NCI-H345 (cell line): ENCODE measurements at places on chromosomes 5 and 9.
A peak's percentile ranks its signal among the peaks of the same experiment; 100 is the strongest.

DNA sequence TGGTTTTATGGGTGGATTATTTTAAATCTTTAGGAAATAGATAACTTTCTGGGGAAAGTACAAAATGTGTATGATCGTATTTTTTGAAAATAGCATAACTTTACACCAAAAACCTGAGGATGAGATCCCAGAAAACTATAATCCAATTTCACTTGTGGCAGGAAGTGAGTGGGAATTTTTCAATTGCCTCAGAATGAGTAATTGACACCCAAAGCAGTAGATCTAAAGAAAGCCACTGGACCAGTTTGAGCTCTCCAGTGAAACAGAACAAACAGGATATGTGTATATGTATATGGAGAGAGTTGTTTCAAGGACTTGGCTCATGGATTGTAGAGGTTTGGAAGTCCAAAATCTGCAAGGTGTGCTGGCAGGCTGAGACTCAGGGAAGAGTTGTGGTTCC, 109.2 kb upstream of the SHB start:
- peak; percentile 14 for DNase-seq

GRCh38 chr9:133589454-133590227, 19.5 kb downstream of the FAM163B start:
- DNase-seq = peak; percentile 12

GRCh38 chr9:69535286-69535832, 136.8 kb downstream of the APBA1 start:
- DNase-seq = no peak

DNA sequence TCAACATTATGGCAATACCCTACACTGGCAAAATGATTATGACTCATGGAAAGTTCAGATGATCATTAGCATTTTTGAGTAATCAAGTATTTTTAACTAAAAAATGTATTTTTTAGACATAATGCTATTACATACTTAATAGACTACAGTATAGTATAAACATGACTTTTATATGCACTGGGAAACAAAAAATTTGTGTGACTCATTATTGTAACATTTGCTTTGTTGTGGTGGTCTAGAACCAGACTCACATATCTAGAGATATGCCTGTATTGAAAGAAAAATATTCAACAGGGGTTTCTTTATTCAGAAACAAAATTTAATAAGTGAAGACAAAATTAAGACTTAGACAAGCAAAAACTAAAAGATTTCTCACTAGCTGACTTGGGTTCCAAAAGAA, 385.3 kb upstream of the RIOK2 start:
- DNase-seq = no peak

- DNase-seq = no peak
These were observed 886.9 kb upstream of the DMAC1 start for GRCh38 chr9:8686516-8686915.

DNA sequence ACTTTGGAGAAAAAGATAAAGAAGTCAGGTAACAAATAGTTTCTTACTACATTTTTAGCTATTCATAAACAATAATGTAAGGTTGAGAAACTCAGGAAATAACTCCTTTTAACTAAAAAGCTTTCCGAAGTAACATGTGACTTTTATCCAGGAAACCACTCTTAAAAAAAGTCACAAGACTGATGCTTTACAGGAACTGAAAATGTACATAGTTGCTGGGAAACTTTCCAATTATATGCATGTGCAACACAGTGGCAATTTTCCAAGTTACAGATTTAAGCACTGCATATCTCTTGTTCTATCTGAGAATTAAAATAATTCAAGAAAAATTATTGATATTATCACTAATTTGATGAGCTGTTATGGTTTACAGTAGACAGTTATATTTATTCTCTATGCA, 105.2 kb downstream of the CDH10 start:
- DNase-seq = peak; percentile 22

DNA sequence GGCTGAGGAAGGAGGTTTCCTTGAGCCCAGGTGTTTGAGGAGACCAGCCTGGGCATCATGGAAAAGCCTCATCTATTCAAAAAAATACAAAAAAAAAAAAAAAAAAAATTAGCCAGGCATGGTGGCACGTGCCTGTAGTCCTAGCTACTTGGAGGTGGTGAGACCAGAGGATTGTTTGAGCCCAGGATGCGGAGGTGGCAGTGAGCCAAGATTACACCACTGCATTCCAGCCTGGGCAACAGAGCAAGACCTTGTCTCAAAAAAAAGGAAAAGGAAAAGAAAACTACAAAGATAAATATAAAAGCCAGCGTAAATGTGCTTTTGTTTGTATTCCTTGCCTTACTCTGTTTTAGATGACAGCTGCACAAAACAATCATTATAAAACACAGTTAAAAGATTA, 2249.2 kb upstream of the C9orf72 start:
- DNase-seq = no peak

DNA sequence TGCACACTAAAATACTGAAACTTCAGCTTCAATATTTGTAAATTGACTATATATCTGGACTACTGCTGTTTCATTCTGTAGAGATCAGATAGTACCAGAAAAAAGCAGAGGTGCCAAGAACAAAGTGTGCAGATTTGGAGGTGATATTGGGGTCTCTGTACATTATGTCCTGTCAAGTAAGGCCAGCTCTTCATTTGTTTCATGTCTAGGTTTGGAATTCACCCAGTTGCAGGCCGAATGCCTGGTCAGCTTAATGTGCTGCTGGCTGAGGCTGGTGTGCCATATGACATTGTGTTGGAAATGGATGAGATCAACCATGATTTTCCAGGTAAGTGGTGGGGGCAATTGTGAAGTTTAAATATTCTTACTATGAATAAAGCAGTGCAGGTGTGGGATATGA, 96.9 kb downstream of the NNT start:
- DNase-seq = no peak

- no peak for DNase-seq
These were observed 25.8 kb downstream of the RBM27 start for GRCh38 chr5:146229222-146229621.

GRCh38 chr9:132878695-132879456, at the start of gene SPACA9:
Gene SPACA9 (plus strand): TSS chr9:132878898. CDS start chr9:132883948, 5,050 bp downstream.
- peak; percentile 55 for DNase-seq

DNA sequence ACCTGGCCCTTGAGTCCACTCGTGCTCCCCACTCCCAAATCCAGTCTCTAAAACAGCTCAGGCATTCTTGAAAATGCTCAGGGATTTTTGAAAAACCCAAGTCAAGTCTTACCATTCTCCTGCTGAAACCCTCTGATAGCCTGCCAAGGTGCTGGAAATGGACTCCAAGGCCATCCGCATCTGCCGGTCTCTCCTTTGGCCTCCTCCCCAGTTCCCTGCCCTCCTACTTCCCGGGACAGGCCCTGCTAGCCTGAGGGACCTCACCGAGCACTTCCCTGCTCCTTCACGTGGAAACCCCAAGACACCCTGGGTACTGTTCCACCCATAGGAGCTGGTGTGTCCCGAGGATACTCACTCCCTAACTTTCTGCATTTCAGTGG, 49.8 kb upstream of the GADD45G start:
- no peak for DNase-seq

- no peak for DNase-seq
These were observed 4.0 kb downstream of the BRD3 start for GRCh38 chr9:134063571-134064450.

DNA sequence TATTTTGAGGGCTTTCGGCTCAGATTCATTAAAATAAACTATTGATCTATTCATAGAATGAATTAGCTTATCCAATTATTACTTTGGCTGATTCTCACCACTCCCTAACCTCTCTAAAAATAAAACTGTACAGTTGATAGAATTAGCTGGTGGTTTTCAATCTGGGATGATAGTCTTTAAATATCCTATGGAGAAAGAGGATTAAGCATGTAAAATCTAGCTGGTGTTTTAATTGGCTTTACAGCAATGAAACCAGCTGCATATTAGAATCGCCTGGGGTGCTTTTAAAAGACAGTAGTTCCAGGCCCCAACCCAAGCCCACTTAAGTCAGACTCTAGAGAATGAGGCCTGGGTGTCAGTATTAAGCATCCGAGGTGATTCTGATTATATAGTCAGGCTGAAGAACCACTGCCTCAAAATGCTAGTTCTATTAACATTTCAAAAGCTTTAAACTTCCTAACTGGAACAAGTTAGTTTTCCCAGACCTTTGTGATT, 95.1 kb downstream of the MAP1B start:
- no peak for DNase-seq

- no peak for DNase-seq
These were observed 27.7 kb upstream of the TMOD1 start for GRCh38 chr9:97473717-97474116.

GRCh38 chr5:172870715-172871461, 36.8 kb downstream of the ERGIC1 start:
- DNase-seq = no peak

DNA sequence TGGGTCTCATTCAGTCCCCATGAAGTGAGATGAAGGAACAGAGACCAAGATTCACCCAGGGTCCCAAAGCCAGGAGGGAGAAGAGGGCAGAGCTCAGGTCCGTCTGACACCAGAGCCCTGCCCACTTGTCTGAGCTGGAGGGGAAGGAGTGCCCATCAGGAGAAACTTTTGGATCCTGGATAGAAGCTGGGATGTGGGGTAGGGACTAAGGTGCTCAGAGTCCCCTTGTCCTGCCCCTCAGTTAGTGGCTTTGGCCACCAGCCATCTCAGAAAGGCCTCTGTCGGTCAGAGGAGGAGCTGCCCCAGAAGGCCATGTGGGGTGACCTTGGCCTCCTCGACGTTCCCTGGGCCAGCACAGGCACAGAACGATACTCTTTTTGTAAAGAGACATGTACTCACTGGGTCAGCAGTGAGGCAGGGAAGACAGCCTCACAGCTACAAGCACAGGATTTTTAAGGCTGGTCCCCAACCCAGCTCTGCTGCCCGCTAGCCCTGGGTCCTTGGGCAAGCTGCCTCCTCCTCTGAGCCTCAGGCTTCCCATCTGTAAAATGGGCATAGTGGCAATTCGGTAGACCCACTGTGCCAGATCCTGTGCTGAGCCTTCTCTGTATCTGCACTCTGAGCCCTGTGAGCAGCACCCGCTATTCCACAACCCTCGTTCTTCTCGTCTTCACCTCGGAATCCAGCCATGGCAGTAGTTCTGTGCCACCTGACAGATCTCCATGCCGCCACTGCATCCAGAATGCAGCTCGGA, 49.4 kb downstream of the C9orf50 start:
- DNase-seq = no peak

DNA sequence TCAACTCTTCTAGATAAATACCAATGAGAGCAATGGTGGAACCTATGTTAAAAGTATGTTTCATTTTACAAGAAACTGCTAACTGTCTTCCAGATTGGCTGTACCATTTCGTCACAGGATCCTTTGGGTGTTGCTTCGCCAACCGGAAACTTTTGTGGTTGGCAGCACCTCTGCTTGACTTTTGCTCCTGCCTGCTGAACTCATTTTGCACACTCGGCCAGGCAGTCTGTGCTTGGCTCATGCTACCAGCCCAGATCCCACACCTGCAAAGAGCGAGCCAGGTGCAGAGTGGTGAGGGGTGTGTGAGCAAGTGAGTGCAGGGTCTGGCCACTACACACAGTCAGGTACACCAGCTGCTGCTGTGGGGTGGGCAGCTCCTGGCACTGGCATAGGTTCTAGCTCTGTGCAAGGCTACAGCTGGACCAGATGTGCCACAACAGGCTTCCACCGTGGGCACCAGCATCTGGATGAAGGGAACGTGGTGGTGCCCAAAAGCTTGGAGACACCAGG, 422.3 kb downstream of the PRR16 start:
- no peak for DNase-seq

- DNase-seq = no peak
These were observed 998.9 kb downstream of the TLE1 start for GRCh38 chr9:80690349-80690939.

DNA sequence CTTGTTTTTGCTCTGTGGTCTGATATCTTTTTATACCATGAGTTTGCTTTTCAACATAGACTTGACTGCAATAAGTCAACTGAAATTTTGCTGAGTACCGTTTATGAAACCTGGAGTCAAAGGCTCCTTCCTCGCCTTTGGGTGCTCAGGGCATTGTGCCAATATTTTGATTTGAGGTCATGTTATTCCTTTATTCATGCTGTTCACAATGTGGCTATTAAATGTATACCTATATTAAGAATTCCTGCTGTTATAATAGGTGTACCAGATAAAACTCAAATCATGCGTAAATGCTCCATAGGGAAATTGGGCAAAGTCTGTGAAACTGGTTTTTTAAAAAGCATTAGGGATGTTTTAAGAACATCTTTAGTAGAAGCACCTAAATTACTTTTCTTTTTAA, 334.0 kb upstream of the NUDT12 start:
- no peak for DNase-seq

DNA sequence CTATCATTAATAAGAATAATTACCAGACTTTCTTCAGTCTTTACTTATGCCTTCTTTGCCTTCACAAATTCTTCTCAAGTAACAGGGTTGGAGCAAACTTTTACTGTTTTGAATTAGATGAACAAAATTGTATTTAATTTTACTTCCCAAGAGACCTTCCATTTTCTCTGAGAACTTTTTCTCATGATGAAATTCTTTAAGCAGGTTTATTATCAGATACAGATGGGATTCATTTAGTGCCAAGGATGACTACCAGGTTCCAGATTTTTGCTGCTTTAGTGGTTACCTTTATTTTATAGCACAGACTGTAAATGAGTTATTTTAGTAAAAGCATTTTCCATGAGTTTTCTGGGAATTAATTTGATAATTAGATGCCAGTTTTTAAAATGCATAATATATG, 125.1 kb downstream of the GDNF start:
- DNase-seq = no peak

- no peak for DNase-seq
These were observed 77.1 kb downstream of the GOLPH3 start for GRCh38 chr5:32096891-32097595.
